ENCODE measurements at places on chromosomes 1 and 21. TPM values are rescaled to one million over a fixed set of nuclear protein-coding genes. Genes with fewer than 3 reads are reported as not detected.

Gene SYPL2
- 4.2 TPM for total RNA-seq

Gene FCER1A
- total RNA-seq, result 2.7 TPM

Gene HHIPL2
- not detected for total RNA-seq

Gene KRTAP19-8
- not detected for total RNA-seq

DNA sequence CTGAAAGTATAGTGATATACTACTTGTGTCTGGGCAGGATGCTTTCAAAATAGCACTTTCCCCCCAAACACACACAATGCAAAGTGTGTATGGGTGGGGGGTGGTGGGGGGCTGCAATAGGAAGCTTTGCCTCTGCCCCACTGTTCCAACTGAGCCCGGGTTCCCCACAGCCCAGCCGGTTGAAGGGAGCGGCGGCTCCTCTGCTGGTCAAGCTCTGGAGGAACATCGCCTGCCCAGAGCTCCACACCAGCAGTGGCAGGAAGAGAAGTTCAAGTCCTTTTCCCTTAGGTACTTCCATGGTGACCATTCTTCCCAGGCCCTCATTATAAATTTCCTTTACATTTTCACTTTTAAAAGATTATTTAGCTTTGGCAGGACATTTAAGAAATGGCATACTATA, 74.9 kb downstream of the CAPZB start:
- H3K4me1 ChIP-seq, result peaks cover 51% of the 10 kb centered on the region
- H3K36me3 ChIP-seq, result no peaks in the 10 kb centered on the region
- no peak for DNase-seq
- no peak overlapping the region for H3K27ac ChIP-seq

GRCh38 chr1:190906206-190906725, 428.6 kb upstream of the BRINP3 start:
- DNase-seq, result no peak
- no peaks in the 10 kb centered on the region for H3K27me3 ChIP-seq
- H3K4me3 ChIP-seq, result no peak overlapping the region
- H3K4me1 ChIP-seq, result no peaks in the 10 kb centered on the region

- no peaks in the 10 kb centered on the region for H3K27me3 ChIP-seq
- DNase-seq, result no peak
- H3K27ac ChIP-seq, result no peak overlapping the region
- no peaks in the 10 kb centered on the region for H3K36me3 ChIP-seq
Observed at GRCh38 chr21:31181082-31181750, 142.9 kb upstream of the KRTAP19-8 start.

DNA sequence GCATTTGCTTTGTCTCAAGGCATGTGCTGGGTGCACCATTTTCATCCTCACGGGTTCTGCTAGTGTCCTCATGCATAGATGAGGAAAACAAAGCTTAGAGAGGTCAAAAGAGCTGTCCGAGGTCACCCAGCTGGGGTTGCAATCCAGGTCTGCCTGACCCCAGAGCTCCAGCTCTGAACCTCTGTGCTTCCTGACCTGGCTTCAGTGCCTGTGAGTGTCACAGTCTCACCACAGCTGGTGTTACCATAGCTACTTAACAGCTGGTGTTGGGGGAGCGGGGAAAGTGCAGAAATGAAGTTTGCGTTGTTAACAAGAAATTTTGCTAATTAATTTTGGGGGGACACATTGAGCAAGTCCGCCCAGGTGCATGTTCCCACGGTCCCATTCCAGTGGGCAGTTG, 328.5 kb downstream of the KIF26B start:
- no peaks in the 10 kb centered on the region for H3K36me3 ChIP-seq
- no peaks in the 10 kb centered on the region for H3K27me3 ChIP-seq

DNA sequence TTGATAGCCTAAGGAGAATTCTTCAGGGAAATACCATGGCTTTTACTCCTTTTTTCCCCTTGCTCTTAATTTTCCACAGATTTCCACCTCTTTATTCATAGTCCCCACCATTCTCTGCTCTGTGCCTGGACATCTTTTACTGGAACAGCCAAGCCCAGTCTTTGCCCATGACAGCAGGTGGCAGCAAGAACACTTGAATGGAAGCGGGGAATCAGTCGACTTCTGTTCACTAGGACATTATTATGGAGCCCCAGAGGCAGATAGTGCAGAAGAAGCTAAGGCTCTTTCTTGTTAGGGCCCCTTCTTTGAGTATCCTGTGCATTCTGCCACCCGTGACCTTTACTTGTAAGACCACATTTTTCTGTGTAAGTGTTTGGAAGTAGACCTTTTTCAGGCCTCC, 6.3 kb downstream of the OR14I1 start:
- DNase-seq, result no peak
- no peaks in the 10 kb centered on the region for H3K27me3 ChIP-seq
- no peak overlapping the region for H3K27ac ChIP-seq
- H3K4me1 ChIP-seq, result no peaks in the 10 kb centered on the region
- H3K36me3 ChIP-seq, result no peaks in the 10 kb centered on the region

GRCh38 chr1:201795066-201795465, 33.9 kb upstream of the IPO9 start:
- no peaks in the 10 kb centered on the region for H3K27me3 ChIP-seq
- peaks cover 34% of the 10 kb centered on the region for H3K4me1 ChIP-seq
- DNase-seq, result no peak
- no peak overlapping the region for H3K4me3 ChIP-seq
- H3K36me3 ChIP-seq, result peaks cover 54% of the 10 kb centered on the region
- H3K27ac ChIP-seq, result no peak overlapping the region

- no peak overlapping the region for H3K4me3 ChIP-seq
- no peaks in the 10 kb centered on the region for H3K4me1 ChIP-seq
- H3K36me3 ChIP-seq, result no peaks in the 10 kb centered on the region
- DNase-seq, result no peak
Observed at GRCh38 chr1:154614901-154615300, 6.9 kb upstream of the ADAR start.

DNA sequence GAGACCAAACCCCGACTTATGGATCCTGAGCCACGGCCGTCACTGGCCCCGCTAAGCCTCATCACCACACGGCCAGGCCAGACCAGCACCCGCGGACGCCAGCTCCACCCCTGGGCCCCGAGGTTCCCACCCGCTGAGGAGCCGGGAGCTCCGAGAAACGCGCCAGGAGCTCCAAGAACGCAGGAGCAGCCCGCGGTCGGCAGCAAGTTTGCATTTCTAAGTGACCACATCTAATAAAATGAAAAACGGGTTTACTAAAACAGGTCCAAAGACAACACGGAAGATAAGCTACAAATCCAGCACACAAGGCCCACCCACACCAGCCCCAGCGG, 8.1 kb upstream of the C1QTNF12 start:
- H3K27ac ChIP-seq, result no peak overlapping the region
- H3K36me3 ChIP-seq, result peaks cover 36% of the 10 kb centered on the region
- H3K4me1 ChIP-seq, result no peaks in the 10 kb centered on the region
- no peak for DNase-seq

GRCh38 chr1:43874716-43875115, 58.9 kb upstream of the ARTN start:
- H3K4me3 ChIP-seq, result no peak overlapping the region
- no peak for DNase-seq
- H3K27ac ChIP-seq, result no peak overlapping the region
- H3K4me1 ChIP-seq, result no peaks in the 10 kb centered on the region
- no peaks in the 10 kb centered on the region for H3K36me3 ChIP-seq

GRCh38 chr1:218273762-218274479, 11.2 kb upstream of the RRP15 start:
- H3K4me3 ChIP-seq, result no peak overlapping the region
- no peaks in the 10 kb centered on the region for H3K27me3 ChIP-seq
- DNase-seq, result no peak
- H3K36me3 ChIP-seq, result no peaks in the 10 kb centered on the region
- no peaks in the 10 kb centered on the region for H3K4me1 ChIP-seq
